Mucosa of descending colon (tissue), 3 donors: ENCODE measurements at places on chromosomes 12 and 14. TPM values are rescaled to one million over a fixed set of nuclear protein-coding genes. Genes with fewer than 3 reads are reported as not detected.

Gene TAS2R30
- total RNA-seq, result 3.0 TPM

Gene FAR2
- 93.0 TPM for total RNA-seq

Gene TSPAN8
- 685 TPM for total RNA-seq

Gene PTPRR
- 16.6 TPM for total RNA-seq

Gene NR4A1
- total RNA-seq, result 44.6 TPM

Gene FAM222A
- 3.5 TPM for total RNA-seq

Gene CPM
- 130 TPM for total RNA-seq

Gene SPTB
- total RNA-seq, result 0.35 TPM

Gene HOXC9
- total RNA-seq, result not detected

Gene NFE2
- 0.25 TPM for total RNA-seq

Gene MMP19
- 6.6 TPM for total RNA-seq

Gene RECQL
- total RNA-seq, result 29.6 TPM

Gene BBS10
- total RNA-seq, result 3.3 TPM

Gene FBRSL1
- total RNA-seq, result 68.5 TPM

Gene TEX52
- not detected for total RNA-seq

Gene ITGA5
- total RNA-seq, result 8.0 TPM

Gene GOLGA5
- total RNA-seq, result 40.0 TPM

Gene KRT1
- total RNA-seq, result 0.38 TPM

Gene ADAM21
- 0.10 TPM for total RNA-seq

Gene OS9
- total RNA-seq, result 230 TPM

Gene MGP
- total RNA-seq, result 121 TPM

Gene SLC5A8
- total RNA-seq, result not detected

Gene CCND2
- 105 TPM for total RNA-seq

Gene MYF6
- not detected for total RNA-seq

Gene NPFF
- not detected for total RNA-seq

Gene CLEC1A
- 2.8 TPM for total RNA-seq

Gene NYNRIN
- total RNA-seq, result 13.4 TPM

Gene AKAP5
- total RNA-seq, result 8.0 TPM

Gene ARF3
- total RNA-seq, result 266 TPM

Gene CORO1C
- total RNA-seq, result 328 TPM

Gene PMEL
- 4.4 TPM for total RNA-seq

Gene TMEM30B
- 83.8 TPM for total RNA-seq

Gene CCDC38
- not detected for total RNA-seq

Gene GNB3
- total RNA-seq, result 0.96 TPM

Gene SYNDIG1L
- total RNA-seq, result 0.22 TPM

Gene LRRIQ1
- not detected for total RNA-seq

Gene OR10G3
- total RNA-seq, result not detected

Gene SLC2A14
- 0.81 TPM for total RNA-seq
